ENCODE measurements at places on chromosomes 6 and 20.
A peak's percentile ranks its signal among the peaks of the same experiment; 100 is the strongest.

GRCh38 chr6:132491303-132491702 is 21.6 kb downstream of the STX7 start:
- DNase-seq, result peak; percentile 74

DNA sequence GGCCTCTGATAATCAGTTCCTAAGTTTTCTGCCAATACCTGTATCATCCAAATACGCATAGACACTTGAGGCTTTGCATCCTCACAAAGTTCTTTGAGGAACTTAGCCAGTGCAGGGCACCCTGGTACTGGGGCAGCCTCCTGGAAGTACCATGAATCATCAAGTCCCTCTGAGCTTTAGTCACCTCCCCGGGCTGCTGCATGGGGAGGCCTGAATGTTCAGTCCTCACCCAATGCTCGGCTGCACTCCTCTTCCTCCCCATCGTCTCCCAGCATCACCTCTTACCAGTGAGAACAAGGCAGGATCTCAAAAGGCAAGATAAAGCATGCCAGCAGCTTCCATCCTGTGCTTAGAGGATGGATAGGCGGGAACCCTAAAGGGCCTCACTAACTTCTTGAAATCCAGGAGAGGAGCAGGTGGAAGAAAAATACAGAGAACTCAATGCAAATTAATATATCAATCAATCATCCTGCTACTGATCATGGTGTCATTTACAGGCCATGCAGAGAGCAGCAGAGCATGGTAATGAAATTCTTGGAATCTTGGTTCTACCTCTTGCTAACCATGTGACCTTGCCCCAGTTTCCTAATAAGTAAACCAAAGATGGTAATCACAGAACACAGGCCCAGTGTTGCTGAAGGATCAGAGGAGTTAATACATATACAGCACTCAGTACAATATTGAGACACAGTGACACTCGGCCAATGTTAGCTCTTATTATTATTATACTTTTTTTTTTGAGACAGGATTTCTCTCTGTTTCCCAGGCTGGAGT is 4.7 kb upstream of the CCN6 start:
- peak; percentile 70 for DNase-seq

- DNase-seq, result no peak
These were observed 180.6 kb downstream of the PTPRK start for GRCh38 chr6:128339635-128340450.

GRCh38 chr6:153032255-153032882 is 29.9 kb upstream of the MTRF1L start:
- DNase-seq, result peak; percentile 36

GRCh38 chr6:137363805-137364138 is 130.4 kb downstream of the OLIG3 start:
- DNase-seq, result no peak

GRCh38 chr6:105243487-105243886 is 63.7 kb upstream of the POPDC3 start:
- no peak for DNase-seq

DNA sequence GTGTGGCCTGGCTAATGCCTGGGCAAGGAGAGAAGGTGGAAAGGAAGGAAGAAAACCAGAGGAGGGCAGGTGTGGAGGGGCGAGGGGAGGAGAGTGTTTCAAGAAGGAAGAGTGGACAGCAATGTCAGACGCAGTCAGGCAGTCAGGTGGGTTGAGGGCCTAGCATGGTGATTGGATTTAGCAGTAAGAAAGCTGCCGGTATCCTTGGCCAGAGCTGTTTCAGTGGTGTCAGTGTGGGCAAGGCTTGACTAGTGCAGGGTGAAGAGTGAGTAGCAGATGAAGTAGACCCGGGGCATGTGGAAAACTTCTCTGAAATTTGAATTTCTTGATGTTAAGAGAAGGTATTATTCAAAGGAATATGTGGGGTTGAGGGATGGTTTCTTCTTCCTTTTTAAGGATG is 27.0 kb downstream of the SNX9 start:
- no peak for DNase-seq

GRCh38 chr20:22093122-22093521 is 387.7 kb downstream of the PAX1 start:
- no peak for DNase-seq

DNA sequence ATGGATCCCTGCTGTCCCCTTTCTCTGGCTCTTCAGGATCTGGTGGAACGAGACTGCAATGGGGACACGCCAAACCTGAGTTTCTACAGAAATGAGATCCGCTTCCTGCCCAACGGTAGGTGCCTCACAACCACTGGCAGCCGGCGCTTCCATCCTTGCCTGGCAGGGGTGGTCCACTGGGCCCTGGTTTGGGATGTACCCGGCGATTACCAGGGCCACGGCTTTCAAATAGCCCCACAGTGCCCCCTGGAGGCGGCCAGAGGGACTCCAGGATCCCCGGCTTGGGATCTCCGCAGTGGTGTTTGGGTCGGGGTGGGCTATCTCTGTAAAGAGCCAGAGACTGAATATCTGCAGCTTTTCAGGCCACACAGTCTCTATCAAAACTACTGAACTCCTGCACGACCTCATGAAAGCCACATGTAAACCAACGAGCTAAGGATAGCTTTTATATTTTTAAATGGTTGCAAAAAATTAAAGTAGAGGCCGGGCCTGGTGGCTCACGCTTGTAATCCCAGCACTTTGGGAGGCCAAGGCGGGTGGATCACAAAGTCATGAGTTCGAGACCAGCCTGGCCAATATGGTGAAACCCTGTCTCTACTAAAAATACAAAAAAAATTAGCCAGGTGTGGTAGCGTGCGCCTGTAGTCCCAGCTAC is 3.7 kb downstream of the OGFR start:
- DNase-seq, result peak; percentile 82

- no peak for DNase-seq
These were observed 51.1 kb downstream of the FGD2 start for GRCh38 chr6:37056439-37057127.

DNA sequence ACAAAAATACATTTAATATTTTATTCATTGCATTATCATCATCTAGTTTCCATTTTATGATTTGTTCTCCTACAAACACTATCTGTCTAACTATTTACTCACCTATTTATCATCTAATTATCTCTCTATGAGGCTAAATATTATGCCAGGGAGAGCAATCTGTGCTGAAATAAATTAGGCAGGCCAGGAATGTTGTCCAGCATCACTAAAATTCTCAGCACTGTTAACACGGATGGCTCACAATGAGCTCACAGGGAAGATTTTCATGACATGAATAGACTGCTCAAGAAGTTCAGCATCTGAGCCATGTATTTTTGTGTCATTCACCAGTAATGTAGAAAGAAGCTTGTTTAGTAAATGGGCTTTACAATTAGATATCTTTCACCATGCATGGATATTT is 1277.2 kb downstream of the GRIK2 start:
- no peak for DNase-seq

GRCh38 chr6:111171577-111172400 is 84.5 kb downstream of the SLC16A10 start:
- DNase-seq, result peak; percentile 33

DNA sequence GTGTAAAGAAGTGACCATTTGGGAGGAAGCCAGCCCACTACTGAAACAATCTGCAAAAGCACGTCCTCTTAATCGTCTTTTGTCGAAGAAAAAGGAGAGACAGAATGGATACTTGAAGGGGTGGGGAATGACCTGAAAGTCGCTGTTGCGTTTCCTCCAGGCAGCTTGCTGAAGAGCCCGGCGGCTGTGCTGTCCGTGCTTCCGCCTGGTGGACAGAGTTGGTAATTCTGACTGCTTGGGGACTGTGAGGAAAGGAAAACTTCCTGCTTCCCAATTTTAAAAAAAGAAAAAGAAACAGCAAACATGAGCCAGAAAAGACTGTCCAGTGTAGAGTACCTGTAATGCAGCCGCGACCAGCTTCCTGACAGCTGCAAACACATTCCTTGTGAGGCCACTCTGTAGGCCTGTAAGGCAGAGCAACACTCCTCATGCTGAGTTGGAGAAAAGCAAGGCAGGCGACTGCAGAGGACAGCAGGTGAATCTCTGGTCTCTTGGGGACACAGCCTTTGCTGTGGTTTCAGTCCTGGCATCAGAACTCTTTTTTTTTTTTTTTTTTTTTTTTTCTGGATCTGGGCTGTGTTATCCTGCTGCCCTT is 251.1 kb upstream of the TBX18 start:
- peak; percentile 35 for DNase-seq

GRCh38 chr6:11129908-11130565 is 18.5 kb upstream of the ERVFRD-1 start:
- DNase-seq, result no peak

- peak; percentile 91 for DNase-seq
These were observed 21.6 kb downstream of the MOCS3 start for GRCh38 chr20:50980071-50980681.

- peak; percentile 51 for DNase-seq
These were observed 65.9 kb downstream of the PTPN1 start for GRCh38 chr20:50575865-50576720.

- DNase-seq, result peak; percentile 75
These were observed 59.3 kb upstream of the STMND1 start for GRCh38 chr6:17042422-17043147.

- no peak for DNase-seq
These were observed 68.8 kb upstream of the IYD start for GRCh38 chr6:150299873-150300485.

GRCh38 chr20:10761786-10762185 is 88.0 kb upstream of the JAG1 start:
- no peak for DNase-seq

- DNase-seq, result no peak
These were observed 42.3 kb downstream of the TMC2 start for GRCh38 chr20:2578475-2579192.

DNA sequence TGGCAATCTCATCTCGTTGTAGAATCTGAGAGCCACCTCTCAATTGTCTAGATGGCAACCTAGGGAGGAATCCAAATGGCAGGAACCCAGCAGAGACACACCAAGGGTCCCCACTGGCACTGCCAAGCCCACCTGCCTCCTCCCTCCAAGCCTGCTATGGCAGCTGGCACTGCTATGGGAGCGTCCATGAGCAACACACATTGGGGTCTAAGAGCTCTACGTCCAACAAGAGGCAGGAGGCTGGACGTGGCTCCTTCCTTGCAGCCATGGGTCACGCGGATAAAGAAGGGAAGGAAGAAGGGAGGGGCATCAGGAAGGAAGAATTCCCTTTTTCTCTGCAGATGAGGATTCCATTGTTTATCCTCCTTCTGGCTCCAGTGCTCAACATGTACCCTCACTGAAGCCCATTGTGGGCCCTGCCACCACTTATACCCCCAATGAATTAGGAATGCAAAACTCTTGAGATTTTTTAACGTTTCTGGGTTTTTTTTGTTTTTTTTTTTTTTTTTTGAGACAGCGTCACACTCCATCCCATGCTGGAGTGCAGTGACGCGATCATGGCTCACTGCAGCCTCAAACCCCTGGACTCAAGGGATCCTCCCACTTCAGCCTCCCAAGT is 17.3 kb downstream of the ATP9A start:
- DNase-seq, result no peak

DNA sequence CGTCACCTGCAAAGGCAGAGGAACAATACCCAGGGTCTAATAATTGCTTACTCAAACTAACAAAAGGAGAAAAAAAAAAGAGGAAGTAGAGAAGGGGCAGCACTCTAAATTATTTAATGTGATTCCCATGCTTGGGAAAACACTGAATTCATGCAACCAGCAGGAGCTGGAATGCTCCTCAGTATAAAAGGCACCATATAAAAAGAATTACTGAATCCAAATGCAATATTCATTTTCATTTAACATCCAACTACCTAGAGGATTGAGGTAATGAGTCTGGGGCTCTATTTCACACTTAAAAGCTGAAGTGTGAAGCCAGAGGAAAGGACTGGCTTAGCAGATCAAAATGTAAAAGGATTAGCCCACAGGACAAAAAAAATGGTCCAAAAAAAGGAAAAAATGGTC is 8.7 kb downstream of the B4GALT5 start:
- DNase-seq, result no peak

- no peak for DNase-seq
These were observed 63.7 kb downstream of the SH3BGRL2 start for GRCh38 chr6:79694623-79695343.

- no peak for DNase-seq
These were observed 1.6 kb downstream of the CCN2 start for GRCh38 chr6:131949620-131949908.

DNA sequence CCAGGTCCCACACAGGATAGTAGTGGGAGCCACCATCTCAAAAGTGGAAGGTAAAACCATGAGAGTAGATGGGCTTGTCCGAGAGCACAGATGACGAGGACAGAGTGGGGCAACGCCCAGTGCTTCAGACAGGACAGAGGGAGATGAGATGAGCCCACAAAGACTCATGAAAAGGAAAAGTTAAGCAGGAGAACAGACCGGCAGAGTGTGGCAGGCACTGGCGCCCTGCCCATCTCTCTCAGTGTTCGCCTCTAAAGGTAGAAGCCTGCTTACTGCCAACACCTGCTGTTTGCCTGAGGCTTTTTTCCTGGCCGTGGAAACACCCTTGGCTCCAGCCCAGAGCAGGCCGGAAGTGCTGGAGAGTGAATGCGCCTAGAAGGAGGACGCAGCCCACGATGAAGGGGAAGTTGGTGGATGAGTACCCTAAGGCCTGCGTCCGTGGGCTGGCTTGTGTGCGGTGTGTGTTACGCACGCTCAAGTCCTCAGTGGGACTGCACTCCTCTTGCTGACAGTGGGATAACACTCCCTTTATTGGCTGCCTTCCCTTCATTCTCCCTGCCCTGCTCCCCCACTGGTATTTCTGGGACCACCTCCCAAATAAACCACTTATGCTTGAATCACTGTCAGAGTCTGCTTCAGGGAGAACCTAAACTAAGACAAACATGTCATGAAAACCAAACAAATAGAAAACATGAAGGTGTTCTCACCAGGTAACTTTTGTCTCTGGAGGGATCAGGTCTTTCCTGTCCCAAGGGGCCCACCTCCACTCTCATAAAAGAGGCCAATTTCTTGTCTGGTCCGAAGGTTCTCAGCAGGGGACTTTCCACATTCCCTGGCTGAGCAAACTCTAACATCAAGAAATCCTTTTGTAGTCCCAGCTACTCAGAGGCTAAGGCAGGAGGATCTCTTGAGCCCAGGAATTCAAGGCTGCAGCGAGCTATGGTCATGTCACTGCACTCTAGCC is 9.1 kb upstream of the FOXP4 start:
- peak; percentile 87 for DNase-seq

DNA sequence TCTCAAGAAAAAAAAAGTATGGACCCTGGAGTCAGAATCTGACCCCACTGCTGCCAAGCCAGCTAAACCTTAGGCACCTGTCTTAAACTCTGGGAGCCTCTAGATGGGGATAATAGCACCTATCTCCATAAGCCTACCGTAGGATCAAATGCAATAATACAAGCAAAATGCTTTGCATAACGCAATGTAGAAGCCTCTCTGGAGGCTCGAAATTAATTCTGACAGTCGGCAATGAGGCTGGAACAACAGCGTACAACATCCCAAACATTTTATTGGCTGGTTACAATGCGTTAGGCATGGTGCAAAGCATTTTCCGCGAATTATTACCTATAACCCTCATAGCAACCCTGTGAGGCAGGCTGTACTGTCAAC is 521 bp downstream of the CDK5RAP1 start:
- DNase-seq, result no peak

DNA sequence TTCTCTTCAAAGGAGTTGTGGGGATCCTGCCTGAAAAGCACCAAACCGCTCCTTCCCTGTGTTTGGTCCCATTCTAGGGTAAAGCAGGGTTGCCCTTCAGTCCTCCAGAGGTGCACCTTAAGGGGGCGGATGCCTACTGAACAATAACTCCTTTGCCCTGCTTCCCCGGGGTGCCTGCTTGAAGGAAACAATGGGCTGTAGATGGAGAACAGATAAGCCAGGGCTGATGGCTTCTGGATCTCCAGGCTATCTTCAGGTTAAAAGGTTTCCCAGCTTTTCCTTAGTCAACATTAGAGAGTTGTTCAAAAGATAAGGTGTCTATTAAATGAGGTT is 5.4 kb upstream of the PRDM1 start:
- no peak for DNase-seq

- peak; percentile 73 for DNase-seq
These were observed 1.8 kb downstream of the PKIG start for GRCh38 chr20:44584162-44584561.

- DNase-seq, result no peak
These were observed 3.0 kb downstream of the CST9 start for GRCh38 chr20:23602699-23603098.
